ENCODE measurements at places on chromosomes 11 and 22. TPM values are rescaled to one million over a fixed set of nuclear protein-coding genes. Genes with fewer than 3 reads are reported as not detected.

Gene MMP7
- 9.1 TPM for total RNA-seq

Gene MED19
- 18.5 TPM for total RNA-seq

Gene PKNOX2
- total RNA-seq = 9.7 TPM

Gene RIMBP3B
- total RNA-seq = 0.60 TPM

Gene APOL5
- total RNA-seq = 0.44 TPM

Gene KDM4E
- total RNA-seq = not detected

Gene PDGFB
- total RNA-seq = 10.4 TPM

Gene DTX4
- 56.4 TPM for total RNA-seq

Gene INS
- not detected for total RNA-seq

Gene RBM7
- 32.2 TPM for total RNA-seq

Gene SCGB2A2
- total RNA-seq = not detected

Gene HTATIP2
- total RNA-seq = 2.6 TPM

Gene SCGB1C1
- total RNA-seq = not detected

Measured in camera-type eye (tissue), 1 donor.